Midbrain (tissue), 1 donor: ENCODE measurements at places on chromosomes 2 and 18.

- DNase-seq = no peak
Measured at GRCh38 chr2:105814291-105814940, 69.7 kb downstream of the NCK2 start.

DNA sequence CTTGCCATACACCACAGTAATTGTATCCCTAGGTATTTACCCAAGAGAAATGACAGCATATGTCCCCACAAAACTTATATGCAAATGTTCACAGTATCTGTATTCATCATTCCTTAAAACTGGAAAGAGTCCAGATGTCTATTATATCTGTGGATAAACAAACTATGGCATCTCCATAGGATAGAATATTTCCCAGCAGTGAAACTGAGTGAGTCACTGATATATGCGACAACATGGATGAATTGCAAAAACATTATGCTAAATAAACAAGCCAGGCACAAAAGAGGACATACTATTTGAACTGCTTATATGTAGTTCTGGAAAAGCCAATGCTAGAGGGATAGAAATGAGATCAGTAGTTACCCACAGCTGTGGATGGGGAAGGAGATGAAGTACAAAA, 359.4 kb upstream of the DSEL start:
- DNase-seq = no peak

DNA sequence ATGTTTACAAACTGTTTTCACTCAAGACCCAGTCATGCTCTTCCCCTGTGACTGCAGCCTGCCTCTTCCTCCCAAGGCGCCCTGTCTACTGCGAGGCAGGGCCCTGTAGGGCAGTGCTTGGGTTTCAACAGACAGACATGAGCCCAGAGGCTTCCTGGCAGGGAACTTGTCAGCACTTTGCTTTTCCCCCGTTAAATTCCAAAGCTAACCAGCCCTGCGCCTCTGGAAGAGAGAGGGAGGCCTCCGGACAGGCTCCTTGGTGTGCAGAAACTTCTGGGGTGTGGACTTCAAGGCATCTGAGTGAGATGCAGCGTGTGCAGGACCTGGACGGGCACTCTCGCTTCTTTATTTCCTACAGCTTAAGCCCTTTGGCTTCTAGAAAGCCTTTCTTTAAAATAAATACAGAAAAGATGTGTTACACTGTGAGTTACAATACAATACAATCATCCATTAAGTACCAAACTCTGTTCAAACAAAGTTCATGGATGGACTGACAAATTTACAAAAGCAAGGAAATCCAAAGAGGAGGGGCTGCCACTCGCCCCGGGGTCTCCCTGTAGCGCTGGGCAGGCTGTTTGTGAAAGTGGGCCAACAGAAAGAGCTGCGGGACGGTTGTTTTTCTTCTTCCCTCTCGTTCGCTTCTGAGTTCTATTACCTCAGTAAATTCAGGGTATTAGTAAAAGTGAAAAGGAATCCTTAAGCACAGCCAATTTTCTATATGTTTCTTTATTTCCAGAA, 8.8 kb upstream of the ZNF516 start:
- DNase-seq = no peak

- no peak for DNase-seq
Measured at GRCh38 chr18:2979129-2979528, 33.8 kb downstream of the LPIN2 start.

- no peak for DNase-seq
Measured at GRCh38 chr2:190215620-190216019, 104.0 kb downstream of the HIBCH start.

DNA sequence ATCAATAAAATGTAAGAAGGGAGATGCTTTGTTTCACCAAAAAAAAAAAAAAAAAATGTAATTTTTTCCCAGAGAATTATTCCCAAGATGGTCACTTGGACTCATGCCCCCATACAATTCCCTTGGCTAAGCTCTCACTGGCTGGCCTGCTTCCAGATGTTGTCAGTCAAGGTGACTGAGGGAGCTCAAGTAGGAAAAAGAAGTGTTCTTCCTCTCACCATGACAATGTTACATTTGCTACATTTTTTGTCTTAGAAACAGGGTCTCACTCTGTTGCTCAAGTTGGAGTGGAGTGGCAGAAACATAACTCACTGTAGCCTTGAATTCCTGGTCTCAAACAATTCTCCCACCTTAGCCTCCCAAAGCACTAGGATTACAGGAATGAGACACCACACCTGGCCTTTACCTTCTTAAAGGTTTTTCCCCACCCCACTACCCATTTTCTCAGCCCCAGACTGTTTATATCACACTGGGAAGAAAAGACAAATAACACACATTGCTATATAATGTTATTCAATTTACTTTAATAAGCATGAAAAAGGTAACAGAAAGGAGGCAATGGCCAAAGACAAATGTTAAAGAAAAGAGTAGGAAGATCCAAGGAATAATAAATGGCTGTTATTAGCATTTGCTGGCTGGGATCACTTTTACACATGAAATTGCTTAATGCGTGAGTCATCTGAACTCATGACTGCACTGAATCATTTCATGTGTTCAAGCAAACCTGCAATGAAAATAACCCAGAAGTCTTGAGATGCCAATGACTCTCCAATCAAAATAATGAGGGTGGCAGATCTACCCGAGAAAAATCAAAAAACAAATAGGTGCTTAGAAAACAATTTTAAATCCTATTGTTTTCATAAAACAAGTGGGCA, 45.2 kb downstream of the ACVR1 start:
- DNase-seq = no peak

DNA sequence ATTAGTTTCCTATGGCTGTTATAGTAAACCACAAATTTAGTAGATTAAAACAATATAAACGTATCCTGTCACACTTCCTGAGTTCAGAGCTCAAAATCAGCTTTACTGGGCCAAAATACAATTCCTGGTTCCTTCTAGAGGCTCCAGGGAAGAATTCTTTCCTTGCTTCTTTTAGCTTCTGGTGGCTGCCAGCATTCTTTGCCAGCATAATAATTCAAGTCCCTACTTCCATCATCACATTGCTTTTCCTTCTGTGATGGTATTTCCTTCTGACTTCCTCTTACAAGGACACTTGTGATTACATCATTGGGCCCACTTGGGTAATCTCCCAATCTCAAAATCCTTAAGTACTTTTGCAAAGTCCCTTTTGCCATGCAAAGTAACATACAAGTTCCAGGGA, 40.6 kb downstream of the MOB4 start:
- DNase-seq = no peak

- DNase-seq = peak; percentile 57
Measured at GRCh38 chr2:232204457-232204931, 174.1 kb upstream of the ALPP start.

DNA sequence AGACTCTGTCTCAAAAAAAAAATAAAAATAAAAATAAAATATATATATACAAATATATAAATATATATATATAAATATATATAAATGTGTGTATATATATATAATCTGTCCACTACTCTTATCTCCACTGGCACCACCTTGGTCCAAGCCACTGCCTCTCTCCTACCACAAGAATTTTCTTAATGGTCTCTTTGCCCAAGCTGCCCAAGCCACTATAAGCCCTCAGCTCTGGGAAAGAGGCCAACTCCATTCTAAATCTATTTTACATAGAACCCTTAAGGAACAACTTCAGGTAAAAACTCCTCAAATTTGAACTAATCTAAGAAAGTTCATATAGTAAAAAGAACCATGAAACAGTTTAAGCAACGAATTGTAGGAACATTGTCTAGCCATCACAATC, 45.6 kb upstream of the GREB1L start:
- DNase-seq = no peak

DNA sequence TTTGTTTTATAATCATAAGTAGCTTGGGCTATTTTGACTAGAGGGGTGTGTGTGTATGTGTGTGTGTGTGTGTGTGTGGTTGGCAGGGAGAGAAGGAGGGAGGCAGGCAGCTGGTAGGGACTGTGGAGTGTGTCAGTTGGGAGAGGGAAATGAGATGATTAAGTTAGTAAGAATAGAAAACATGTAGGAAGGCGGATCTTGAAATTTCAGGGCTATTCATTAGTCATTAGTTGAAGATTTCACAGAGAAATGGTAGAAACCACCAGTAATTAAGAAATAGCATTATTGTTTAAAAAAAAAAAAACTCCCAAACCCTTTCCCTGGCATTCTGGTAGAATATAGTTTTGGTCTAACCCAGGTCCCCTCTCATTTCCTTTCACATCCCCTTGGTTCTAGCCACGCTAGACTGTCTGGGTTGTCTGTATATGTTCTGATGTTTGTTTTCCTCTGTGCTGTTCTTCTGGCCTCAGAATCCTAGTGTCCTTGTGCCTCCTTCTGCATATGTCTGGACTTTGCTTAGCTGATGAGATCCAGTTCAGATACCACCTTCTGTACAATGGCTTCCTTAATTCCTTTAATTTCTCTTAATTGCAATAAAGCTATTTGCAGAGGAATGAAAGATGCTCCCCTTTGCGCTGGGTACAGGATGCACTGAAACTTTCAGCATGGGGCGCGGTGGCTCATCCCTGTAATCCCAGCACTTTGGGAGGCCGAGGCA, 161.6 kb downstream of the NEDD4L start:
- DNase-seq = no peak

DNA sequence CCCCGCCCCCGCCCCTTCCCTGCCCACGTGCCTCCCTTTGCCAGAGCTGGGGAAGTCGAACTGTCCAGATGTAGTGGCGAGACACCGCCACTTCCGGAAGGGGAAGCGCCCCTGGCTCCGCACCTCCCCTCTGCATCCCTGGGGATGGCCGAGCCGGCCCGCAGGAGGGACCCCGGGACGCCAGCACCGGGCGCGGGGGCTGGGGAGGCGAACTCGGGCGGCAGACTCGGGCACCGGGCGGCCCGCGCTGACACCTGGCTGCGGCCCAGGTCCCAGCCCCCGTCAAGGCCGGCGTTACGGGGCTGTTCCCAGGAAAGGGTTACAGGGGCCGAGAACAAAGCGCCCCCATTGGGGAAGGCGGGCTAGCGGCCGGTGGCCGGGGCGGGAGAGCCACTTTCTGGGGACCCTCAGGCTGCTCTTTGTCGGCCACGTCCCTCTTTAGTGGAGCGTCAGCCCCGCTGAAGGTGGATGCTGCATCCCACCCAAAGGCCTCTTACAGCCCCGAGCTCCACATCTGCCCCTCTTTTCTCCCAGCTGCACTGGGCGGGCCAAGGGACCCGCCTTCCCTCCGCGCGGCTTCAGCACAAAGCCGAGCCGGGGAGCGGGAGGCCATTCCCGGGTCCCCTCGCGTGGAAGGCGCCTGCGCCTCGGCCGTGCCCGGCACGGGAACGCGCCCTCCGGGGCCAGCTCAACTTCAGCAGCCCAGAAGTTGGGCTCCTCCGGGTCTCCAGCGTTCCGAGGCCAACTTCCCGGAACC, 1.3 kb downstream of the SDC1 start:
- DNase-seq = no peak

DNA sequence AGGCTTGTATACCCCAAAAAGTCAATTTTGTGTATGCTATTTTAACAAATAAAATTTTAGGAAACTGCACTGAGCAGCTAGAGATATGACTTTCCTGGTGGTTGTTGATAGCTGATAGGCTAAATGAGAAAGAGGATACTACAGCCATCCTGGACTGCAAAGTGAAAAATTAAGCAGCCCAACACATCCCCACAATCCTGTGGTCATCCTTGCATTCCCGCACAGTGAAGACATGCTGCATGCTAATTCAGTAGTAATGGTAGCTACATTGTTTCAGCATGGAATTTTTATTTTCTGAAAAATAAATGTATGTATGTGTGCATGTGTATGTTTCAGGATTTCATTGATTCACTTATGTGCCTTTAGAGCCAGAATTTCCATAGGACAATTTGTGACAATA, 124.2 kb upstream of the CCDC68 start:
- no peak for DNase-seq

- peak; percentile 35 for DNase-seq
Measured at GRCh38 chr2:212037062-212037461, 501.5 kb downstream of the ERBB4 start.

GRCh38 chr2:74070991-74071390, 76.7 kb downstream of the BOLA3 start:
- DNase-seq = no peak

DNA sequence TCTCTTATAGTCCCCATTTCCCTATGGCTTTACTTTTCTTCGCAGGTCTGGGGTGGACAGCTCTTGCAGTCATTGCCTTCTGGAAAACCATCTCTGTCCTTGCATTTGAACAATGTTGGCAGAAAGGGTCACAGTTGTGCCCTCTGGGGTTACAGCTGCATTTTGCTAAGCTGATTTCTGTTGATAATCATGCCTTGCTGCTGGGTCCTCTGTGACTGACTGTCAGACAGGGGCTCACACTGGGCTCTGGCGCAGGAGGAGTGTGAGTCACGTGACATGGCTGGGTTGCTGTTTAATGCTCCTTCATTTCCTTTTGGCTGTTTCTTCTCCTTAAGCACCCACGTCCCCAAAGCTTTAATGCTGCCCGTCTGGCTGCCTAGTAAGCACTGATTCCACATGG, 196.6 kb upstream of the LHCGR start:
- no peak for DNase-seq

GRCh38 chr18:80179857-80180558, 67.3 kb downstream of the PARD6G start:
- DNase-seq = no peak

DNA sequence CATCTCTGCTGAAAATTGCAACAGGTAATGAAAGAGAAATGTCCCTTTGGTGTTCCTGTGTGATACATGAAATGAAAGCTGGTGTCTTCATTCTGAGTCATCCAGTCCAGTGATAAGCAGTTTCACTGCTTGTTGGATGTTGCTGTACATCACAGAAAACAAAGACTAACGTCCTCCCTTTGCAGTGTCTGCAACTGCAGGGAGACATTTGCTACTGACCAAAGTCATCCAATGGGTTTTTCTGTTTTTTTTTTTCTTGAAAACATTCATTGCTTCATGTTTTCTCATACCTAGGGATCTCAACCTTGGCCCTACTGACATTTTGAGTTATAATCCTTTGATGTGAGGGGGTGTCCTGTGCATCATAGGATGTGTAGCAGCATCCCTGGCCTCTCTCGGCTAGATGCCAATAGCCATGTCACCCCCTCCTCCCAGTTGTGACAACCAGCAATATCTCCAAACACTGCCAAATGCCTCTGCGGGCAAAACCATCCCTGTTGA, 63.6 kb upstream of the FZD5 start:
- DNase-seq = no peak

- DNase-seq = no peak
Measured at GRCh38 chr18:32623563-32623962, 149.3 kb downstream of the KLHL14 start.

- DNase-seq = no peak
Measured at GRCh38 chr2:172160839-172161238, 58.1 kb upstream of the DLX2 start.

- DNase-seq = no peak
Measured at GRCh38 chr2:100352521-100352920, 30.2 kb upstream of the LONRF2 start.

GRCh38 chr18:55768255-55768654, 180.3 kb upstream of the TCF4 start:
- DNase-seq = no peak

GRCh38 chr2:226137201-226137811, 662.3 kb downstream of the IRS1 start:
- DNase-seq = no peak

- peak; percentile 3 for DNase-seq
Measured at GRCh38 chr2:240565333-240566202, 2.7 kb upstream of the RNPEPL1 start.

GRCh38 chr2:45300026-45300750, 290.9 kb upstream of the SIX2 start:
- DNase-seq = no peak
